ENCODE measurements at places on chromosomes 6 and 20.

DNA sequence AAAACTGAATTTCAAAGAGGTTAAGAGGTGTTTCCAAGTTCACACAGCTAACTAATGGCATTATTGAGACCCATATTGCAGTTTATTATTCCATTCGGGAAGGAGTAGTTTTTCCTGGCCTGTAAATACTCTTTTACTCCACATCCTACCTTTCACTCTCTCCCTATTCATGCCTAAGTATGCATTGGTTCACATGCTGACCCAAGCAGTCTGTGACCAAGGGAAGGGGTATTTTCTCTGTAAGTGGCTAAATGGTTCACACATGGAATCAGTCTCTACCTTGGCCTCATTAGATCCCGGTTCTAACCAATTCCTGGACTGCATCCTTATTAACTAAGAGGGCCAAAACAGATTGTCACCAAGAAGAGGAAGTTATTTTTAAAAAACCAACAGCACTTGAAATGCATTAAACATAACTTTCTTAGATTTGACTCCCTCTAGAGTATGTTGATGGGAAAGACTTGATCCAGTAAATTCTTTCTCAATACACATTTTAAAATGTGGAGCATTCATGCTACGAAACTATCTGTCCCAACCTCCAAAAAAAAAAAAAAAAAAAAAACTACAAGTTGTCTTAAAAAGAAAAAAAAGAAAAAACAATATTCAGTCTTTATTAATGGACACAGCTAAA lies 17.8 kb upstream of the RSPO3 start:
- DNase-seq: no peak

DNA sequence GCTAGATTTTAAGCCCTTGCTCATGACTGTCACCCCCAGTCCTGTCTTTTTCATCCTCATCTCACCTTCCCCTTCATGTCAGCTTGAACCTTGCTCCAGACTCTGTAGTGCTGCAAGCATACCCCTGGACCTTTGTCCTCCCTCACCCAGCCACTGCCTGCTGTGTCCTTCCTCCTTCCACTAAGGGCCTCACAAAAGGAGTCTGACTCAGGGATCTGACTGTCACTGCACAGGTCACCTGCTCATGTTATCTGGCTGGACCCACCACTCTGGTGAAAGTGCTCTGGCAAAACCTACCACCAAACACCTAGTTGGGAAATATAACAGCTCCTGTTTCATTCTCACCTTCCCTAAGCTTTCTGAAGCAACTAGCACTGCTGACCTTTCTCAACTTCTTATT lies 151.4 kb downstream of the INSM1 start:
- DNase-seq: no peak

GRCh38 chr6:28206928-28207509 lies 18.1 kb upstream of the ZSCAN9 start:
- DNase-seq: no peak

DNA sequence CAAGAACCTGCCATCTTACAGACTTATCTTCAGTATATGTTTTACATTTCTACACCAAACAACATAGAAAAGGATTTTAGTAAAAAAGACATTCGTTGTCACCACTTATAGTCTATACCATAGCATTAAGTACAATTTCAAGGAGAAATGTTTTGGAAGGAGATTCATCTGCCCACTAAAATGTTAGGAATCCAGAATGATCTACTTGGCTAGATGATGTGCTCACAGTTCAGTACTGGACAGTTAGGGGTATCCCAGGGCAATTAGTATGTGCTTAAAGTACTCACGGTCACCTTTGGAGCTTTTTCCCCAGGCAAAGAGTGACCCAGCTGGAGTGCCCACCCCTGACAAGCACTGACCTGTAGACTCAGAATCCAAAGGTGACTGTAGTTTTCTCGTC lies 222.9 kb downstream of the SLC24A3 start:
- no peak for DNase-seq

DNA sequence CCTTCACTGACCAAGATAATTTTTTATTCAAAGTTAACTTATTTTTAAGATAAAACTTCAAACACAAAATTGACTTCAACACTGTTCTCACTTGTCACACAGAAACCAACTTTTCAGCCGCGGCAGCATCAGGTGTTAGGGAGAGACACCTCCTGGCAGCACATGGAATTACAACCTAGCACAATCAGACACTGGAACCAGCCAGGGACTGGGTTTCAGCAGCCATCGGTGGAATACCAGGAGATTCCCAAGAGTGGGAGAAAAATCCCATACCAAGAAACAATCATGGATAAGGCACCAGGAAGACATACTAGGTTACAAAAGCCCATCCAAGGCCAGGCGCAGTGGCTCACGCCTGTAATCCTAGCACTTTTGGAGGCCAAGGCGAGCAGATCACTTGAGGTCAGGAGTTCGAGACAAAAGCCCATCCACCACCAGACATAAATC lies 70.0 kb downstream of the SNX5 start:
- DNase-seq: no peak

- DNase-seq: no peak
Observed at GRCh38 chr20:53949319-53949839, 121.0 kb downstream of the BCAS1 start.

GRCh38 chr6:32615885-32616532 lies 21.2 kb upstream of the HLA-DQA1 start:
- no peak for DNase-seq
